ENCODE measurements at places on chromosomes 16 and 17.
A peak's percentile ranks its signal among the peaks of the same experiment; 100 is the strongest.

GRCh38 chr16:50146479-50147435 lies 6.3 kb upstream of the TENT4B start:
- H3K27ac ChIP-seq, result no peak overlapping the region
- no peak for DNase-seq
- H3K27me3 ChIP-seq, result no peaks in the 10 kb centered on the region

DNA sequence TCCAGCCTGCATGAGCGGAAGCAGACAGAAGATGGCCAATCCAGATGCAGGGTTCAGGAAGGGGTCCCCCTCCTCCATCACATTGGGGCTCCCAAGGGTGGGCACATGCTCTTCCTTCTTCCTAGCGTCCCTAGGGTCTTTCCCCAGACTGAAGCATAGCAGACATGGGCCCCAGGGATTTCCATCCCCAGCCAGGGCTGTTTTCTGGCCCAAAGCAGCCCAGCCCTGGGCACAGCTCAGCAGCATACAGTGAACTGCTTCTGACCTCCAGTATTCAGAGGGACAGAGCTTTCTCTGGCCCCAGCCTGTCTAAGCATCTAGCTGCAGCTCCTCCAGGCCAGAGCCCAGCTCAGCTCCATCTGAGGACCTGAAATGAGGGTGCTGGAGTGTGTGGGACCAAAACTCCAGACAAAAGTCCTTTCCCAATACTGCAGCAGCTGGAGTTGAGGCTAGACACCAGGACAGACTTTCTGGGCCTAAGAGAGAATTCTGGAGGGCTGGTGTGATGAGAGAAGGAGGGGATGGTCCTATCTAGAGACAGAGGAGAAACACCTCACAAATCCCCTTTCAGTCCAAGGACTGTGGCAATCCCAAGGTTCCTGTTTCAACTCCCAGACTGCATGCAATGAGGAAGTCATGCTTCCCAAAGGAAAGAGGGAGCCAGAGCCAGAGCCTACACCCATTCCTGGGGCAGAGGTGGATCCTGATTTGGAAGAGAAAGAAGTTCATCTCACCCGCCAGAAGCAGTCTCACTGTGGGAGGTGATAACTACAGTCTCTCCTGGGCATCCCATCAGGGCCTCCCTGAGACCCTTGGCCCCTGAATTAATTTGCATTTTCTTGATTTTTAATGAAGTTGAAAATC lies 4.5 kb upstream of the FOXN1 start:
- H3K36me3 ChIP-seq, result no peaks in the 10 kb centered on the region
- DNase-seq, result no peak
- peaks cover 8% of the 10 kb centered on the region for H3K27me3 ChIP-seq
- H3K4me1 ChIP-seq, result no peaks in the 10 kb centered on the region
- no peak overlapping the region for H3K27ac ChIP-seq

DNA sequence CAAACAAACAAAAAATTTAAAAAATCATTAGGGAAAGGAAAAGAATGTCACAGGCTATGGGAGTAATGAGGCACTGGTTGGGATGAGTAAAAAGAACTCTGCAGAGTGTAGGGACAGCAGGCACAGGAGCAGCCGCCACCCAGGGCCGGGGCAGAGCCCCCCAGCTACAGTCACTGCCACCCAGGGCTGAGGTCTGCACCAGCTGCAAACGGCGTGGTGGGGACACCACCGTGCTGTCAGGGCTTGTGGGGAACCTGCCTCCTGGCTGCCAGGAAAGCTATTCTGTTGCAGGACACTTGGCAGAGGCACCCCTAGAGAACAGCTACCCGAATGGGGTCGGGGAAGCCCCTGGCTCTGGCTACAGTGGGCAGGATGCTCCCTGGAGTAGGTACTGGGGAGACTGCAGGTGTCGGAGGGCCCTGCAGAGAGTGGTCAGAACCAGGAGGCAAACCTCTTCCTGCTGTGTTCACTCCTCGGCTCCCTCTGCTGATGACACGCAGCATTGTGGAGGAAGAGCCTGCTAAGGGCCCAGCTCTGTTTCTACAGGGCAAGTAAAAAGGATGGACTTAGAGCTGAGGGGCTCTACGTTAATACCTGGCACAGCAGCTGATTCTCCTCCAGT lies 32.3 kb upstream of the CAPN15 start:
- peak; percentile 12 for DNase-seq
- no peaks in the 10 kb centered on the region for H3K4me1 ChIP-seq
- H3K4me3 ChIP-seq, result no peak overlapping the region
- H3K27me3 ChIP-seq, result no peaks in the 10 kb centered on the region
- no peak overlapping the region for H3K27ac ChIP-seq
- H3K36me3 ChIP-seq, result no peaks in the 10 kb centered on the region

GRCh38 chr17:71455219-71455618 lies 665.6 kb upstream of the SOX9 start:
- DNase-seq, result no peak
- H3K4me1 ChIP-seq, result no peaks in the 10 kb centered on the region
- H3K4me3 ChIP-seq, result no peak overlapping the region
- no peaks in the 10 kb centered on the region for H3K36me3 ChIP-seq

GRCh38 chr17:30196504-30196903 lies 39.0 kb downstream of the SLC6A4 start:
- H3K36me3 ChIP-seq, result no peaks in the 10 kb centered on the region
- H3K4me1 ChIP-seq, result no peaks in the 10 kb centered on the region

DNA sequence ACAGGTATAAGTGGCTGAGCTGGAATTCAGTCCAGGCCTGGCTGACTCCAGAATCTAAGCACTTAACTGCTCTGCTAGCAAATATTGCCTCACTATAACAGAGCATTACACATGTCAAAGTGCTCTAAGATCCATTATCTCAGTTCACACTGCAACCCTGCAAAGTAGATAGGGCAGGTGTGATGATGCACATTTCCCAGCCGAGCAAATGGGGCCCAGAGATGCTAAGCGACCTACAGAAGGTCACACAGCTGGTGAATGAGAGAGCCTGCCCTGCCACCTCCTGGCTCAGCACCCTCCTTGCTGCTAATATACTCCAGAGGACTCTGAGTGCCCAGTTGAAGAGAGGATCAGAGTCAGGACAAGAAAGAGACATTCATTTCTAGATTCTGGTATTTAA lies 73.6 kb upstream of the CCL1 start:
- peaks cover 23% of the 10 kb centered on the region for H3K27me3 ChIP-seq
- DNase-seq, result no peak
- H3K4me1 ChIP-seq, result no peaks in the 10 kb centered on the region
- no peak overlapping the region for H3K27ac ChIP-seq

GRCh38 chr16:1874854-1875253 lies 2.9 kb upstream of the MEIOB start:
- H3K4me3 ChIP-seq, result no peak overlapping the region
- H3K36me3 ChIP-seq, result no peaks in the 10 kb centered on the region
- H3K27me3 ChIP-seq, result peaks cover 28% of the 10 kb centered on the region

- no peaks in the 10 kb centered on the region for H3K27me3 ChIP-seq
- H3K4me1 ChIP-seq, result no peaks in the 10 kb centered on the region
- no peaks in the 10 kb centered on the region for H3K36me3 ChIP-seq
- DNase-seq, result no peak
These were observed 109.6 kb upstream of the GOT2 start for GRCh38 chr16:58843675-58844074.

GRCh38 chr17:4576161-4576558 lies 8.2 kb upstream of the SMTNL2 start:
- peaks cover 3% of the 10 kb centered on the region for H3K27me3 ChIP-seq
- DNase-seq, result no peak
- H3K36me3 ChIP-seq, result no peaks in the 10 kb centered on the region
- H3K4me1 ChIP-seq, result peaks cover 13% of the 10 kb centered on the region
- H3K27ac ChIP-seq, result no peak overlapping the region
- no peak overlapping the region for H3K4me3 ChIP-seq

DNA sequence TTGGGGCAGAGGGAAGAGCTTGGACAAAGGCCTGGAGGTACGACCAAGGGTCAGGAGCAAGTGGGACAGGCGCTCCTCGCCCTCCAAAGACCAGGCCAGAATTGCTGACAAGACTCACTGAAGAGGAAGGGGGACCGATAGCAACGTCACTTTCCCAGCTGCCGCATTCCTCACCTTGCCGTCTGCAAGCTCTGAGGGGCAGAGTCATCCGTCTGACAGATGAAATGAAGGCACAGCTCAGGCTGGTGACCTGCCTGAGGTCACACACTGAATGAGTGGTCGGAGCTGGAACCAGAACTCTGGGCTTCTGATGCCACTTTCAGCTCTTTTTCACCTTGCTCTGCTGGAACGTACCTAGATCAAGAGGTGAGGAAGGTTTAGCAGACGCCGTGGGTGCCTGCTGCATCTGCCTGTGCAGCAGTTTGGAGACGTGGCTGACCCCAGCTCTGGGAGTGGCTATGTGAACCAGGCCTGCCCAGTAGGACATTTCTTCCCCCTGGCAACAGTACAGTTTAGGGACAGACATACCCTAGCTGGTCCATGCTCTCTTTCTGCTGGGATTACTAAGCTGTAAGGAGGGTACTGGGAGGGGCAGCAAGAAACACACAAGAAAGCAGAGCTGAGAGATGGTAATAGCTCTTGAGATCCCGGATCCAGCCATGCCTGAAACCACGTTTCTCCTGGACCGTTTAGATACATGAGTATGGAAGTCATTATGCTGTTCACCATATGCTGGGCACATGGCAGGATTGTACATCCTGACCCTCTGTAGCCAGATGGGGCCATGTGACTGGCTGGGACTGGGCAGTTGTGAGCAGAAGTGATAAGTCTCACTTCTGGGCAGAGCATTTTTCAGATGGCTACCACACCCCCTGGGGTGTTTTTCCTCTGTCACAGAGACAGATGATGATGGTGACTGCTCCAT lies 50.9 kb downstream of the IL21R start:
- H3K27ac ChIP-seq, result no peak overlapping the region
- peaks cover 39% of the 10 kb centered on the region for H3K4me1 ChIP-seq
- H3K4me3 ChIP-seq, result no peak overlapping the region
- H3K27me3 ChIP-seq, result no peaks in the 10 kb centered on the region
- H3K36me3 ChIP-seq, result peaks cover 27% of the 10 kb centered on the region

DNA sequence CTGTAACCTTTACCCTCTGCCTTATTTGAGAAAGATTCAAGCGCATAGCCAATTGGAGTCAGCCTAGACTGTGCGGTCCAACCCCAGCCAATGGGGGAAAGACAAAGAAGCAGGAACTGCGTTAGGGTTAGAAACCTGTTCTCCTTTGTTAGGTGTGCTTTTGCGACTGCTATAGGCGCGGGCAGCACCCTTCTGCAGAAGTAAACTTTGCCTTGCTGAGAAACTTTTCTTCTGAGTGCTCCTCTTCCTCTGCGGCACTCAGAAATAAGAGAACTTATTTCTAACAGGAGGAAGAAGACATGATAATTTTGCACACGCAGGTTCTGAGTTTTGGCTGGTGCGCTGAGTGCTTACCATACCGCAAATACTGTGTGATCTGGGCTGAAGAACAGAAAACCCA lies 9.0 kb downstream of the TXNL4B start:
- no peak for DNase-seq
- no peak overlapping the region for H3K27ac ChIP-seq
- no peaks in the 10 kb centered on the region for H3K27me3 ChIP-seq
- H3K4me1 ChIP-seq, result peaks cover 2% of the 10 kb centered on the region

DNA sequence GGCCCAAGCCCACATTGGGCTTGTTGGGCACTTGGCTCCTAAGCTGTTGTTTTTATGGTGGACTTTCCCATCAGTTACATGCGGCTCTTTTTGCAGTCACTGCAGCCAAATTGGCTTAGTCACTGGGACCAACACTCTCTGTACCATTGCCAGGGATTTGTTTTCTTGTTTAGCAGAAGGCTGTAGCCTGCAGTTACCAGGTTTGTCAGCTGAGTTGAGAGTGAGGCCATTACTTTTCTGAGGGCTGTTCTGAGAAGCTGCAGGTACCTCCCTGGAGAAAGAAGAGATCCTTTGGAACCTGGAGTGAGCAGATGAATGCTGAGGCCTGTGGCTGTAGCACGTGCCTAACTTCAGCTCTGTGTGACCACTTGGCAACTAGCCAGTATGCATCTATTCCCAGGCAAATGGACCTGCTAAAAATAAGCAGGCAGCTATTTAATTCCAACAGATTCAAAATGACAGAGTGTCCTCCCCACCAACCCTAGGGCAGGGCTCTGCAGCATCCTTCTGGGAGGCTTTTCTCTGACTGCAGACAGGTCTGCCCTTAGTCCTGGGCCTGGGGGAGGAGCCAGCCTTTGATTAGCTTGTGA lies 12.9 kb downstream of the AKAP1 start:
- no peak for DNase-seq
- H3K27me3 ChIP-seq, result no peaks in the 10 kb centered on the region
- peaks cover 5% of the 10 kb centered on the region for H3K4me1 ChIP-seq
- no peak overlapping the region for H3K27ac ChIP-seq
- H3K4me3 ChIP-seq, result no peak overlapping the region
- no peaks in the 10 kb centered on the region for H3K36me3 ChIP-seq

DNA sequence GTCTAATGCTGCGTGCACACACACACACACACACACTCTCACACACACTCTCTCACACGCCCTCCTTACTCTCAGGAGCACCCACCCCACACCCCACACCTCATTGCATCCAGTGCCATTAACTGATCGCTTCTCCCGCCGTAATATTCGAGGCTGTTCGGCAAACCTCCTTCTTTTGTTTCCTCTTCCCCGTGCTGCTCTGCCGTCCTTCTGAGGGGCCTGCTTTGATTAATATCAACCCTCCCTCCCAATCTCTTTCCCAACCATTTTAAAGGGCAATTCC lies 156.2 kb upstream of the TNRC6C start:
- DNase-seq, result no peak
- no peaks in the 10 kb centered on the region for H3K4me1 ChIP-seq
- H3K36me3 ChIP-seq, result no peaks in the 10 kb centered on the region
- H3K27ac ChIP-seq, result no peak overlapping the region
- peaks cover 33% of the 10 kb centered on the region for H3K27me3 ChIP-seq
